Stomach (tissue), 19 donors: ENCODE measurements at places on chromosomes 6 and 20. TPM values are rescaled to one million over a fixed set of nuclear protein-coding genes. Genes with fewer than 3 reads are reported as not detected.

Gene LY6G6F
- not detected for total RNA-seq

Gene SNX21
- total RNA-seq = 48.3 TPM

Gene SSTR4
- total RNA-seq = not detected

Gene C2
- total RNA-seq = 24.6 TPM

DNA sequence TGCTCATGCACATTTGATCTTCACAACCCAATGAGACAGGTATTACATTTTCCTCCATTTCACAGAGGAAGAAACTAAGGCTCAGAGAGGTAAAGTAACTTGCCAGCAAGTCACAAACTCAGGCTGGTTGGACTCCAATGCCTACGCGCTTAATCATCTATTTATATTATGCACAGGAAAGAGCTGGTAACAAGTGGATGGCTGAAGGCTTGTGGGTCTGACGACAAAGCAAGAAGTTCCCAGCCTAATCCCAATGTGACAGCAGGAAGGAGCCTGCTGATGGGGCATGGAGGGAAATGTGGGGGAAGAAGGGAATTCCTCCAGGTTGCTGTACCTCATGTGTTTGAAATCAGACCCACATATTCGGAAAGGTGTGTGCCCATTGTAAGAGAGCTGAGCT, 3.9 kb downstream of the CDH22 start:
- DNase-seq = no peak

DNA sequence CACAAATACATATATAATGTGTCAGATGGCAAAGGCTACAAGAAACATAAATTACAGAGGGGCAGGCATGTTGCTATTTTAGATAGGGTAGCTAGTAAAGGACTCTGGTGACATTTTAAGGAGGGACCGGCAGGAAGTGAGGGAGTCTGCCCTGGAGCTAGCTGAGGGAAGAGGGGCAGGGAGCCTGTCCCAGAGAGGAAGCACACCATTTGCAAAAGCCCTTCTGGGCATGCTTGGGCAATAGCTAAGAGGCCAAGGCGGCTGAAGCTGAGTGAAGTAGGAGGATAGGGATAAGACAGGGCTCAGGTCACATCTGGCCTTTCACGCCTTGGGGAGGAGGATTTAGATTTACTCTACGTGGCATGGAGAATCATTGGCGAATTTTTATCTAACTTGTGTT, 96.2 kb downstream of the RTN4IP1 start:
- DNase-seq = no peak

DNA sequence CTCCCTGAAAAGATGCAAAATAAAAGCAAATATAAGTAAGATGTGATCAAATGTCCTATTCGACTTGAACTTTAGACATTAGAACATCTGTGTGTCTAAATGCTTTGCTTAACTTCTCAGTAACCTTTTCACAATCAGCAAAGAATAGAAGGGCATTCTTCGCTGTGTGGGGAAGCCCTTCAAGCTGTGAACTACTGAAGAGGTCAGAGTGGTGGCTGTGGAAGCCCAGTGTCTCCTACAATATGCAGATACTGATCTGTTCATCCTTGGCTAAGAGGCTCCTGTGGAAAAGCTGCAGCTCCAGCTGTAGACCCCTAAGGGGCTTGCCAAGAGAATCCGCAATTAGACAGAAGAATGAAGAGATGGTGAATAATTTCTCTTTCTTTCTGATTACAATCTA, 400.3 kb upstream of the SASH1 start:
- DNase-seq = no peak

DNA sequence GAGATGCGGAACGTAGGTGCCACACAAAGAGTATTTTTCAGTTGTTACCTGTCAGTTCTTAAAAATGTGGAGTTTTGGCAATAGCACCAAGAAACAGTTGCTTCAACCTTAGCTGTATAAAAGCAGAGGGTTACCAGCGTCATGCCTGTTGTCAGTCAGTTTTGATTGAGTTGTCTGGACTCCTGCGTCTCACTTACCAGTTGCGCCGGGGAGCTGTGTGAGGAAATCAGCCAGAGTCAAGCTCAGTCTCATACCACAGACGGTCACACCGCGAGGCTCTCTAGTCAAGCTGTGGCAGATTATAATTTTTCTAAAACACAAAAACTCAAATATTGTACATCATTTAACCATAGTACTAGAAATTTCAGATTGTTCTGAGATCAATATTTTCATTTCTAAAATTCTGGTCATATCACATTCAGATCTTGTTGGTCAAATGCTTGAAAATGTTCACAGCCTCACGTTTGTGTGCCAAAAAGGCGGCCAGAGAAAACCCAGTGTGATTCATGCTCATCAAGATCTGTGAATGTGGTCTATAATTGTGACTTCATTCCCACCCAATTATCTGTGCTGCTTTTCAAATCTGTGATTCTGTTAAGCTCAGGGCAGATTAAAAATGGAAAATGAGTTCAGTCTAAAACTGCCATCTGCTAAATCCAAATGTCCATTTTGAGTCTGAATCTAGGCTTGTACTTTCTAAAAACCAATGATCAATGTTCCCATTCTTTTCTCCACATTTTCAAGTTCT, 37.5 kb downstream of the SASH1 start:
- no peak for DNase-seq

DNA sequence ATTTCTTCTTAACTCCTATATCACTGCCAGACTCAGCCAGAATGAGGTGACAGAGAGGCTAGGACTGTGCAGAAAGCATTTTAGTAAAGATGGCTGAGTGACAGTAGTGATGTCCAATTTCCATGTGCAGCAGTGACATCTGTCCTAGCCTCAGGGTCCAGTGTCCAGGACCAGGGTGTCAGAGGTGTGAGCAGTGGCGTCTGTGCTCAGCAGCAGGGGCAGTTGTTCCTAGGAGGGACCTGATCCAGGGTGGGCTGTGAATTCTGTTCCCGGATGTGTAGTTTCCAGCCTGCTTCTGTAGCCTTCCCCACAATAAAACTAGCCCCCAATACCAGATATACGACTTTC, 6.0 kb downstream of the HLA-B start:
- no peak for DNase-seq

GRCh38 chr20:58751979-58752378, 59.4 kb downstream of the NPEPL1 start:
- DNase-seq = no peak

- no peak for DNase-seq
Measured at GRCh38 chr6:134756374-134757025, 193.4 kb downstream of the ALDH8A1 start.

DNA sequence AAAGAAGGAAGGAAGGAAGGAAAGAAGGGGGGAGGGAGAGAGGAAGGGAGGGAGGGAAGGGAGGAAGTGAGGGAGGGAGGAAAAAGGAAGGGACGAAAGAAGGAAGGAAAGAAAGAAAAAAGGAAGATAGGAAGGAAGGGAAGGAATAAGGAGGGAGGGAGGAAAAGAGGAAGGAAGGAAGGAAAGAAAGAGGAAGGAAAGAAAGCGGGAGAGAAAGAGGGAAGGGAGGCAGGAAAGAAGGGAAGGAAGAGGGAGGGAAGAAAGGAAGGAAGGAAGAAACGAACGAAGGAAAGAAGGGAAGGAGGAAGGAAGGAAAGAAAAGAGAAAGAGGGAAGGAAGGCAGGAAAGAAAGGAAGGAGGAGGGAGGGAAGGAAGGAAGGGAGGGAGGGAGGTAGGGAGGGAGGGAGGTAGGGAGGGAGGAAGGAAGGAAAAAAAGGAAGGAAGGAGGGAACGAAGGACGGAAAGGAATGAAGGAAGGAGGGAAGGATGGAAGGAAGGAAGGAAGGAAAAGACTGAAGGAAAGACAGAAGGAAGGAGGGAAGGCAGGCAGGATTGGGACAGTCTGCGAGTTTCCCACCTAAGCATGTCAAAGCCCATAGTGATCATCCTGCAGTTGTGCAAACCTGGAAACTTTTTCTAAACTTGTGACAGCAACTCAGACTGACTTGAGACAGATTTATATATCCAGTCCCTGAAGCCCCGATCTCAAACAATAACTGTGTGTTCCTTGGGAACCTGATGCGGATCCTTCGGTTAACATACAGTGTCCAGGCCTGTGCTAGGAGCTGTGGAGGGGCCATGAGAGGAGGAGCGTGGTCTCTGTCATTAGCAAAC, 59.8 kb upstream of the IYD start:
- no peak for DNase-seq
